ENCODE measurements at places on chromosomes 6 and 20.

- no peak for DNase-seq
These were observed 105.7 kb upstream of the LAMP5 start for GRCh38 chr20:9408422-9409300.

DNA sequence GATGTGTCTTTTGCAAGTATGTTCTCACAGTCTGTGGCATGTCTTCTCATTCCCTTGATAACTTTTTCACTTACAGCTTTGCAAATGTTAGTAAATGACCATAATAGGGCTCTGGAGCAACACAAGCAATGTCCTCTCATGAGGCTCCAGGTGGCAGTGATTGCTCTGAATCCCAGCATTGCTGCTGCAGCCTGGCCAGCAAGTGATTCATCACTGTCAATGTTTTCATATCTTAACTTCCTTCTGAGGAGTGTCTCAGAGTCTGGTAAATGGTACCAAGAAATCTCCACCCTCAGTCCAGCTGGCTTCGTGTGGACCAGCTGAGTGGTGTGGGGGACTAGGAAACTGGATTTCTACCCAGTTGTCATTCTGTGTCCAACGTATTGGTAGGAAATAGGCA, 139.6 kb downstream of the MYLK4 start:
- DNase-seq = no peak

- no peak for DNase-seq
These were observed 97.9 kb downstream of the ANKRD60 start for GRCh38 chr20:58130581-58130980.

DNA sequence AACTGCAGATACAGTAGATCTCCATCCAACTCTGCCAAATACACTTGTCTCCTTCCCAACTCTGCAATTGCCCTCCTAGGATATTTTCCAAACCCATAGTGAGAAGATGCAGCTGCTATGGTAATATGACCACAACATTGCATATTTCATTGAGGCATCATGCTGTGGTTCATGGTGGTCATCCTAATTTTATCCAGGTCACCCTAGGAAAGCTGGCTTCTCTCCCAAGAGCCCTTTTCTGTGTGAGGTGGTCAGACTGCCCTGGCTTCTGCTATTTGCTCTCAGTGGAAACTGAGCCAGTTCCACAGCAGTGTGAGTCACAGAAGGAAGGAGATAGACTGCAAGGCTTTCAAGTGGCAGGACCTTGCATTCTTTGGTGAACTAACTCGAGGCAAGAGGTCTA, 5.5 kb downstream of the OGFRL1 start:
- no peak for DNase-seq

- no peak for DNase-seq
These were observed 1.0 kb downstream of the HELZ2 start for GRCh38 chr20:63572788-63573646.

DNA sequence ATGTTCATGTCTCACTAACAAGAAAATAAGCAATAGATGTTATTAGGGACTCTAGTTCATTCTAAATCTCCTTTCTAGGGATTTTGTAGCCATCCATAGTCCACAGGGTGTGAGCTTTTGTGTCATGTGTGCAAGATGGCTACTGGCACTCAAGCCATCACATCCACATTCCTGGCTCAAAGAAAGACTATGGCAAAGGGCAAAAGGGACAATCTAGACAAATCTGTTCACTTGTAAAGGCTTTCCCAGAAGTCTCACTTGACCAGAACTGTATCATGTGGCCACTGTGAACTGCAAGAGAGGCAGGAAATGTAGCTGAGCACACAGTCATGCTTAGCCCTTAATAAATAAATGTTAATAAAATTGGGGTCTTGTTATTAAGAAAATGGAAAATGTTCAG, 212.6 kb upstream of the EXOC2 start:
- DNase-seq = no peak

GRCh38 chr20:21053002-21053762, 53.0 kb downstream of the LINC00237 start:
- DNase-seq = no peak

GRCh38 chr6:36929607-36930006, 24.9 kb upstream of the PI16 start:
- DNase-seq = no peak

DNA sequence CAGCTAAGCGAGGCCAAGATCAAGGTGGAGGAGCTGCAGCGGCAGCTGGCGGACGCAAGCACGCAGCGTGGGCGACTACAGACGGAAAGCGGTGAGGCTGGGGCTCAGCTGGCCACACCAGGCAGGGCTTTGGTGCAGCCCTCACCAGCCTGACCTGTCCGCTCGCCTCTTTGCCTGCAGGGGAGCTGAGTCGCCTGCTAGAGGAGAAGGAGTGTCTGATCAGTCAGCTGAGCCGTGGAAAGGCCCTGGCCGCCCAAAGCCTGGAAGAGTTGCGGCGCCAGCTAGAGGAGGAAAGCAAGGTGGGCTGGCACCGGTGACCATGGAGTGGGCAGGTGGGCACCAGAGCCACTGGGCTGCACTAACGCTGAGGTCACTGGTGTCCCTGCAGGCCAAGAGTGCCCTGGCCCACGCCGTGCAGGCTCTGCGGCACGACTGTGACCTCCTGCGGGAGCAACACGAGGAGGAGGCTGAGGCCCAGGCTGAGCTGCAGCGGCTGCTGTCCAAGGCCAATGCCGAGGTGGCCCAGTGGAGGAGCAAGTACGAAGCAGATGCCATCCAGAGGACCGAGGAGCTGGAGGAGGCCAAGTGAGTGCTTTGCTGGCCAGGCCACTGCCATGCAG, 42.8 kb downstream of the MYH7B start:
- no peak for DNase-seq

DNA sequence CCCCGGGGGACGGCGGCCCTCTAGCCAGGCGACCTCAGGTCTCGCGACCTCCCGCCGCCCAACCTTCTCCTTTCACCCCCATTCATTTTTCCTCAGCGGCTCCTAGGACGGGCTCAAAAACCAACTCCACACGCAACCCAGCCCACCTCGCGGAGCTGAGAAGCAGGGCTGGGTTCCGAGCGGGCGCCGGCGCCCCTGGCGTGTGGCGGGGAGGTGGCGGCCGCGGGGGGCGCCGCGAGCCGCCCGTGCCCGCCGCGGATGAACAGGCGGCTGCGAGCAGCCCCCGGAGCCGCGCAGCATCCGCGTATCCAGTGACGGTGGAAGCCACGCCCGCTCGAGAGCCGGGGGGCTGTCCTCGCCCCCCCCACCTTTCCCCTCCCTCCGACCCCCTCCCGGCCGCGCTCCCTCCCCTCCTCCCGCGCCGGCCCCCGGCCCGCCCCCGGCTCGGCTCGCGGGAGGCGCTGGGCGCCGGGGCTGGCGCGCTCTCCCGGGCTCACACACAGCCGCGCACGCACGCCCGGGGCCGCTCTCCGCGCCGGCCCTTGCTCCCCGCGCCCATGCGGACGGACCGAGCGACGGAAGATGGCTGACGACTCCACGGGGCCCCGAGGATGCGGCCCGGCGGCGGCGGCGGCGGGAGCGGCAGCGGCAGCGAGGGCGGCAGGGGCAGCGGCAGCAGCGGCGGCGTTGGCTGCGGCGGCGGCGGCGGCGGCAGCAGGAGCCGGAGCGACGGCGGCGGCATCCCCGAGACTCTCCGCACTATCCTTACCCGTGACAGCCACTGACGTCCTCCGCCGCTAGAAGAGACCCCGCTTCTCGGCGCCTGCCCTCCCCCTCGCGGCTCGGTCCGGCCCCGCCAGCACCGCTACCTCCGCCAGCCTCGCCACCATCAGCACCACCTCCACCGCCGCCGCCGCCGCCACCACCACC, at the start of gene SOBP:
SOBP (plus strand) TSS at position 482 of the 930 bp plus-strand sequence. CDS start 500 bp downstream, outside the sequence.
- peak; percentile 62 for DNase-seq
